ENCODE measurements at places on chromosomes 3 and 15.

DNA sequence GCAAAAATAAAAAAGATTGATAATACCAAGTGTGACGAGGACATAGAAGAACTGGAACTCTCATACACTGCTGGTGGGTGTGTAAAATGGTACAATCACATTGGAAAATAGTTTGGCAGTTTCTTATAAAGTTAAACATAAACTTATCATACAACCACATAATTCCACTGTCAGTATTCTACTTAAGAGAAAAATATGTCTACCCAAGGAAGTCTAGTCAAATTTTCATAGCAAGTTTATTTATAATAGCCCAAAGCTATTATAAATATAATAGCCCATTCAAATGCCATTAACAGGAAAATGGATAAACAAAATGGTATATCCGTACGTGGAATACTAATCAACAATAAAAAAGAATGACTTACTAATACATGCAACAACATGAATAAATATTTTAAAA, 40.6 kb upstream of the BCL2A1 start:
- no peak for DNase-seq

GRCh38 chr15:50113992-50114780, 4.8 kb downstream of the ATP8B4 start:
- DNase-seq = no peak

- no peak for DNase-seq
Measured at GRCh38 chr3:119170821-119171220, 2.6 kb upstream of the UPK1B start.

DNA sequence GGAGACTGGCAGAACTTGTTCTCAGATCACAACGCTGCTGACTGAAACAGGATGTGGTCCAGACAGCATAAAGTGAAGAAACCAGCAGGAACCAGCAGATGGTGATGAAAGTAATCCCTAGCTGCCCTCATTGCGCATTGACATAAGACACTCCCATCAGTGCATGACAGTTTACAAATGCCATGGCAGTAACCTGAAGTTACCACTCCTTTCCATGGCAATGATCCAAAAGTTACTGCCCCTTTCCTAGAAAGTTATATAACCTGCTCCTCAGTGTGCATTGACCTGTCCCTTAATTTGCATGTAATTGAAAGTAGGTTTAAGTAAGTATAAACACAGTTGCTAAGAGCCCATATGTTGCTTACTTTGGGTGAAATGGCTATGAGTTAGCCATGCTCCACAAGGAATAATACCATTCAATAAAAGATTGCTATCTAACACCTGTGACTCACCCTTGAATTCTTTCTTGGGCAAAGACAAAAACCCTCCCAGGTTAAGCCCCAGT, 149.1 kb upstream of the CD96 start:
- DNase-seq = no peak

- DNase-seq = no peak
Measured at GRCh38 chr3:139738697-139739096, 60.9 kb upstream of the NMNAT3 start.

- DNase-seq = no peak
Measured at GRCh38 chr15:61017627-61018026, 211.5 kb downstream of the RORA start.
